ENCODE measurements at places on chromosomes 16 and 17. TPM values are rescaled to one million over a fixed set of nuclear protein-coding genes. Genes with fewer than 3 reads are reported as not detected.

GRCh38 chr17:30253312-30253711, 17.8 kb upstream of the SLC6A4 start:
- no peak overlapping the region for H3K27ac ChIP-seq
- peaks cover 25% of the 10 kb centered on the region for H3K36me3 ChIP-seq
- H3K27me3 ChIP-seq, result no peaks in the 10 kb centered on the region
- H3K4me1 ChIP-seq, result peaks cover 7% of the 10 kb centered on the region

DNA sequence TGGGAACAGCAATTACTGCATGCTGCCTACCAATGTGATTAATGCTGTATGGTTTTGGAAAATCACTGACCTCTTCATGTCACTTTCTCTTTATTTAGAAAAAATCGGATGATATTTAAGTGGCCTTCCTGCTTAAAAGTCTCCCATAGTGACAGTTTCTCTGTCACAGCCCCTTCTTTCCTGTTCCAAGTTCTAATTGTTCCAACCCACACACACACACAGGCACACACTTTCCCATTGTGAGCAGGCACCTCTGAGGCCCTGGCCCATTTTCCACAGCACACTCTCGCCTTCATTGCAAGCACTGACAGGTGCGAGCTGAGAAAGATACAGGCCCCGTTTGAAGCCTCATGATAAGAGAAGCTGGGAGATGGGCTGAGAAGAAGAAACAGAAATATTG, 505.9 kb downstream of the HS3ST4 start:
- DNase-seq, result no peak
- no peak overlapping the region for H3K27ac ChIP-seq
- no peaks in the 10 kb centered on the region for H3K36me3 ChIP-seq
- no peaks in the 10 kb centered on the region for H3K27me3 ChIP-seq

GRCh38 chr17:82231562-82232321, 2.9 kb downstream of the SLC16A3 start:
- peak overlapping the region; percentile 94 for H3K27ac ChIP-seq
- H3K27me3 ChIP-seq, result no peaks in the 10 kb centered on the region
- peak; percentile 75 for DNase-seq

- no peak overlapping the region for H3K4me3 ChIP-seq
- H3K27me3 ChIP-seq, result no peaks in the 10 kb centered on the region
- no peak overlapping the region for H3K27ac ChIP-seq
- peaks cover 21% of the 10 kb centered on the region for H3K36me3 ChIP-seq
- DNase-seq, result no peak
Measured at GRCh38 chr17:58306131-58306951, 22.3 kb downstream of the TSPOAP1 start.

DNA sequence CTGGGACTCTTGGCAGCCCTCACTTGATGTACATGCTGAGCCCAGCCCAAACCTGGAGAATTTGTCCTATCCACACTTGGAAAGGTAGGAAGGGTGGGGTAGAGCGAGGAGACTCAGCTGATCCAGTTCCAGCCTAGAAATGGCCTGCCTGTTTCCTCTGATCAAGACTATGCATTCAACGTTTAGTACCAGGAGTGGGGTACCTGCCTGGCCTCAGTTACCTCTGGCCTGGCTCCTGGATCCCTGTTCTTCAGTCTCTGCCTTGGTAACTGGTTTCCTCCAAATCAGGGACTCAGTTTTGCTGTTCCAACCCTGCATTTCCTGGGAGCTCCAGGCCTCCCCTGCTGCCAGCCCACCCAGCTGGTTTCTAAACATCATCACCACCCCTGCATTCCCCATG, 233.5 kb downstream of the GSG1L start:
- H3K27ac ChIP-seq, result no peak overlapping the region
- no peaks in the 10 kb centered on the region for H3K27me3 ChIP-seq
- DNase-seq, result no peak
- H3K4me3 ChIP-seq, result no peak overlapping the region
- H3K4me1 ChIP-seq, result no peaks in the 10 kb centered on the region

DNA sequence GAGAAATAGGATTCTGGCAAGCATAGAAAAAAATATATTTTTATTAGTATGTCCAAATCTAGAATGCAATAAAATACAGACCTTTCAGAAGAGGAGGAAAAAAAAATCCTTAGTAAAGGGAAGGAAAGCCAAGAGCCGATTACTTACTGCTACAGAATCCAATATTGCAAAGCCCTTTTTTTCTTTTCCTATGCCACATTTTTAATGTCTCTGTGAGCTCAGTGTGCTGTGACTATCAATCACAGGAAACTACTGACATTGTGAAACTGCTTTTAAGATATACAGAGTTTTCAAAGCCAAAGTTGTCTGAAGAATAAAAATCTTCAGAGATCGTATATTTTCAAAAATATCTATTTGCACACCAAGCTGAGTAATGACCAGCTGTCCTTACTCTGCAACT, 120.4 kb downstream of the CHD9NB start:
- H3K4me3 ChIP-seq, result no peak overlapping the region
- no peak for DNase-seq
- H3K36me3 ChIP-seq, result no peaks in the 10 kb centered on the region
- H3K4me1 ChIP-seq, result no peaks in the 10 kb centered on the region
- no peaks in the 10 kb centered on the region for H3K27me3 ChIP-seq

GRCh38 chr16:80586476-80586875, 45.7 kb downstream of the DYNLRB2 start:
- H3K27ac ChIP-seq, result no peak overlapping the region
- no peaks in the 10 kb centered on the region for H3K27me3 ChIP-seq
- H3K4me1 ChIP-seq, result no peaks in the 10 kb centered on the region
- H3K36me3 ChIP-seq, result no peaks in the 10 kb centered on the region
- H3K4me3 ChIP-seq, result no peak overlapping the region

- DNase-seq, result no peak
Measured at GRCh38 chr16:10637337-10638037, 57.1 kb upstream of the EMP2 start.

GRCh38 chr16:85928401-85928820, 29.4 kb downstream of the IRF8 start:
- no peak overlapping the region for H3K4me3 ChIP-seq
- H3K27ac ChIP-seq, result no peak overlapping the region
- peak; percentile 79 for DNase-seq
- peaks cover 15% of the 10 kb centered on the region for H3K27me3 ChIP-seq
- no peaks in the 10 kb centered on the region for H3K36me3 ChIP-seq
- H3K4me1 ChIP-seq, result peaks cover 19% of the 10 kb centered on the region

DNA sequence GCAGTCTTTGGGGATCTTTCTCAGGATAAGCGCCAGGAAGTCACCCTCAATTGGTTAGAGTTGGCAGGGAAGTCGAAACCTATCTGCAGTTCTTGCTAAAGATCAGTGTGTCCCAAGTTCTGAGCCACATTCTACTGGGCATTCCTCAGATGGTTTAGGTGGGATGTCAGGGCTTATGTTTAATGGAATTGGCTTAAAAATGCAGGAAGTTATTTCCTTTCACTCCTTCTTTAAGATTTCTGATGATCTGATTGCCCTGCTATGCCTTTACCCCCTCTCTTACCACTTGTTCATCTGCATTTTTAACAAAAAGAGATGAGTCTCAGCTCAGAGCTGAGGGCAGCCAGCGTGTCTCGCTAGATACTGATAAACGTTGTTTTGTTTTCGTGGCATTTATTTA, 30.8 kb downstream of the FOXL1 start:
- H3K36me3 ChIP-seq, result no peaks in the 10 kb centered on the region
- no peaks in the 10 kb centered on the region for H3K4me1 ChIP-seq
- H3K4me3 ChIP-seq, result no peak overlapping the region
- no peak overlapping the region for H3K27ac ChIP-seq
- no peak for DNase-seq
- peaks cover 12% of the 10 kb centered on the region for H3K27me3 ChIP-seq

PPY gene
- not detected for total RNA-seq

KRT15 gene
- total RNA-seq, result 2.3 TPM

ASPHD1 gene
- 4.5 TPM for total RNA-seq

KIF19 gene
- total RNA-seq, result not detected

CCL3 gene
- total RNA-seq, result not detected
